ENCODE measurements at places on chromosomes 4 and X. TPM values are rescaled to one million over a fixed set of nuclear protein-coding genes. Genes with fewer than 3 reads are reported as not detected.

FGF5 gene
- 0.42 TPM for polyA plus RNA-seq

KDR gene
- polyA plus RNA-seq, result 96.0 TPM

KANTR gene
- 4.8 TPM for polyA plus RNA-seq

- DNase-seq, result no peak
These were observed 94.9 kb downstream of the ARHGAP24 start for GRCh38 chr4:85569730-85570299.

DNA sequence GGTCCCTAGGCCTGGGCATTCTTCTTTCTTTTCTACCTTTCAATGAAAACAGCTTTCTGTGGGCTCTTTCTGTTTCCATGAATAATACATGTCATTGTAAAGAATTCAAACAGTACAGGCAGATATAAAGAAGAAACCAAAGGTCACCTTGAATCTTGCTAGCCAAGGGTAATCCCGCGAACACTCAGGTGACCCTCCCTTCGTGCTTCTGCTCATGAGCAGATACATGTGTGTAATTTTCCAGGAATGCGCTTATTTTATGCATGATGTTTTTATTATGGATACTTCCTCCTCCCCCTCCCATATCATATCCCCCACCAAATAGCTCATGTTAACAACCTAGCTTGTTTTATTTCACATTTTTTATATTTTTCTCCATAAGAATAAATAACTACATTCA is 9.6 kb upstream of the JAKMIP1 start:
- no peak for DNase-seq

- DNase-seq, result no peak
These were observed 28.3 kb upstream of the AP1S2 start for GRCh38 chrX:15882704-15883539.

- no peak for DNase-seq
These were observed 62.2 kb downstream of the TIGD2 start for GRCh38 chr4:89173336-89174090.

DNA sequence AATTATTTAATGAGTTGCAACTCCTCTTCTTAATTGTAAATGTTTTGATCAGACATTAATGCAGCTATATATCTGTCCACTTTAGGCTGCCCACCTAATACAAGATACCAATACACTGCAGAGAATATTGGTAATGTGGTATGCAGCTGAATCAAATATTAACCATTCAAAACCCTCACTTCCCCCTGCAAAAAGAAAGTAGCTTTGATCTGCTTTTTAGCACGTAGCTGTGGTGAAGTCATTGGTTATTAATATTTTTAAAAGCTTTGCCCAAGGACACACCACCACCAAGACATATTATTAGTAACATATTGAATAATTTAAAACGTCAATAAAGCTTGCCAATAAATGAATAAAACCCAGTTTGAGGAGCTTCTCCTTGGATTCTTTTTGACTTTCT is 28.6 kb upstream of the CYP2U1 start:
- DNase-seq, result no peak

DNA sequence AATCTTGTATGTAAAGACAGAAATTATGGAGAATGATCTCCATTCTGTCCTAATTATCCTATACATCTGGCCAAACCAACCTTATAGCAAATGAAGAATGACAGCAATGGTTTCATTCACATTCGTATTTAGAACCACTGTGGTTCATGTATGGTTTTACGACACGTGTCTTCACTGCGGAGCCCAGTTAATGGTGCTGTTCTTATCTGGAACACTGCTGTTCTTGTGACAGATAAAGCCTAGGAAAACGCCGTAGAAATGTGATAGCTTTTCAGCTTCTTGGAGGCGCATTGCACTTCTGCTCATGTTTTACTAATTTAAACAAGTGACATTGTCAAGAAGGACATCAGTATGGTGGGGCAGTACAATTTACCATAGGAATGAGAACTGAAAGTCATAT is 2266.4 kb upstream of the TENM3 start:
- DNase-seq, result no peak

TMPRSS11A gene
- polyA plus RNA-seq, result not detected

SSX2 gene
- polyA plus RNA-seq, result not detected

GRCh38 chr4:2799971-2800690 is 7.2 kb downstream of the SH3BP2 start:
- no peak for DNase-seq

GRCh38 chrX:33307911-33308354 is 96.6 kb upstream of the DMD start:
- no peak for DNase-seq

Measured in hepatocyte (in vitro differentiated cells).